ENCODE measurements at places on chromosomes 3 and 15.

- DNase-seq = no peak
These were observed 122.6 kb upstream of the SLC6A11 start for GRCh38 chr3:10693457-10693856.

- DNase-seq = no peak
These were observed 466.9 kb downstream of the NAALADL2 start for GRCh38 chr3:175326041-175326440.

DNA sequence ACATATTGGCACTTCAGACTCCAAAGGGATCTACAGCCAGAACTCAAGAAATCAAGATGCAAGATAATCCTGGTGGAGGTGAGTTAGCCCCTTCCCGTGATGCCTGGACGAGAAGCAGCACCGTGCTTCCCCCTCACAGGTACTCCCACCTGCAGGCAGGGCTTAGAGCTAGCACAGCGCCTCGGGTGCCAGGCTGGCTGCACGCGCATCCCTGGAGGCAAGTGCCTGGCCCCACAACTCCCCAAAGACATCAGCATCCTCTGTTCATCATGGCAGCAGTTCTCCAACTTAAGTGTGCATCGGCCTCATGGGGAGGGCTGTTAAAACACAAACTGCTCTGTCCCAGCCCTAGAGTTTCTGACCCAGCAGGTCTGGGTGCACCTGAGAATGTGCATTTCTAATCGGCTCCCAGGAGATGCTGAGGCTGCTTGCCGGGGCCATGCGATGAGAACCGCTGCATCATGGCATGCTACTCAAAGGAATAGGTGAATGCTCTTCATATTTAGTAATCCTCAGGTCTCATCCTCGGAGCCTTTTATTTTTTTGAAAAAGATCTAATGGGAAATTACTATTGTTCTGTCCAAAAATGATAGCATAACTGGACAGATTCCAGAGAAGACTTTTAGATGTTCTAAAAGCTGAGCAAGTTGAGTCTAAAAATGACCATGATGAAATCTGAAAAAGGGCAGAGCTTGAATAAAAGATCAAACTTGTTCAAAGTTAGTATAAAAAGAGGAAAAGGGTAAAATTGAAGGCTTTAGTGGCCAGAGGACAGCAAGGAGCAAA is 244.2 kb downstream of the ADAMTS17 start:
- DNase-seq = no peak

GRCh38 chr3:143266927-143267326 is 147.4 kb downstream of the CHST2 start:
- no peak for DNase-seq

- DNase-seq = no peak
These were observed 24.1 kb upstream of the MITF start for GRCh38 chr3:69715204-69715603.

- DNase-seq = no peak
These were observed 41.1 kb downstream of the TNFAIP8L3 start for GRCh38 chr15:51053571-51053970.
